HepG2 (cell line): ENCODE measurements at places on chromosomes 16 and 17. TPM values are rescaled to one million over a fixed set of nuclear protein-coding genes. Genes with fewer than 3 reads are reported as not detected.
A peak's percentile ranks its signal among the peaks of the same experiment; 100 is the strongest.

TEKT5 gene
- not detected in 2 replicates for total RNA-seq

CRISPLD2 gene
- 0.14 and 0.31 TPM in 2 replicates for total RNA-seq

C16orf92 gene
- not detected in 2 replicates for total RNA-seq

PPP1R27 gene
- 0.69 and 1.00 TPM in 2 replicates for total RNA-seq

CACNG5 gene
- total RNA-seq: not detected in 2 replicates

MYO1D gene
- total RNA-seq: 13.2 and 15.4 TPM in 2 replicates

SDR42E2 gene
- total RNA-seq: 0.11 TPM in 1 of 2 replicates, not detected in the other

PRAC2 gene
- not detected in 2 replicates for total RNA-seq

DNA sequence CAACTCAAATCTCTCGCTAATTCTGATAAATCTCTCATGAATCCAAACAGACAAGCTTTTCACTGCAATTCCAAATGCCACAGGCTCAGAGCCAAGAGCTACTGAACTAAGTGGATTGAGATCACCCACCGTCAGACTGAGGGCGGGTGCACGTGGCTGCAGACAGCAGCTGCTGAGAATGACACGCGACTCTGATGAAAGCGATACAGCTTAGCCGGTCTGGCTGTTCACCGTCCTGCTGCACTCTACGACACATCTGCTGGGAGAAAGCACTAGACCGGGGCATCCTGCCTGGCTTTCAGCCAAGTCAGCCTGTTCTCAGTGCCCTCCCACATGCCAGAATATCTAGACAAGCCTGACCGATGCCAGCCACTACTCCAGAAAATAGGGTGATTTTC lies 42.6 kb downstream of the KLHDC4 start:
- no peak for DNase-seq
- H3K27me3 ChIP-seq: no peaks in the 10 kb centered on the region
- H3K36me3 ChIP-seq: peaks cover 20% of the 10 kb centered on the region
- peaks cover 14% of the 10 kb centered on the region for H3K4me1 ChIP-seq

DNA sequence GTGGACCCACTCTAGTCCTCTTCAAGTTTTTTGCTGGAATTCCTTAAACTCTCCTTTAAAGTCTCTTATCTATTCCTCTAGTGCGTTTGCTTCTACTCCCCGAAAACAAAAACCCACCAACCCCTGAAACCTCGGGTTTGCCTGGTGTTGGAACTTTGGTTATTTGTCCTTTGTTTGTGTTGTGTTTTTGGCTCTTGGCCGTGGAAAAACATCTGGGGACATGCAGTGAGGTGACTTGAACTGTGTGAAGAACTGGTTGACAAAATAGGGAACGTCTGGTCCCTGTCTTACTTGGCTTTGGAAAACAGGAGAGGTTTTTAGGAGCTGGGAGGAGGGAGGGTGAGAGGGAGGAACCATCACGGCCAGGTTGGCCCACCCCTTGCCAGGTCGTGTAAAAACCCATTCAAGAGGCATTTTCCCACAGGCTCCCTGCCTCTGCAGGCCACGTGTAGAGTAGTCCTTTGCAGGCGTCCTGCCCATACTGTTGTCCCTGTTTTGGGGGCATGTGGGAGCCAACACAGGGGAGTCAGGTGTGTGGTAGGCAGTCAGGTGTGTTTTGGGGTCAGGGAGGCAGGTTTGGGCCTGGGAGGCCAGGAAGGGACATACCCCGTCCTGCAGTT lies 169.3 kb downstream of the RAB11FIP4 start:
- no peaks in the 10 kb centered on the region for H3K36me3 ChIP-seq
- no peaks in the 10 kb centered on the region for H3K27me3 ChIP-seq
- H3K4me3 ChIP-seq: peak overlapping the region; percentile 59; the same call in 1 of the 2 replicates
- no peak for DNase-seq

DNA sequence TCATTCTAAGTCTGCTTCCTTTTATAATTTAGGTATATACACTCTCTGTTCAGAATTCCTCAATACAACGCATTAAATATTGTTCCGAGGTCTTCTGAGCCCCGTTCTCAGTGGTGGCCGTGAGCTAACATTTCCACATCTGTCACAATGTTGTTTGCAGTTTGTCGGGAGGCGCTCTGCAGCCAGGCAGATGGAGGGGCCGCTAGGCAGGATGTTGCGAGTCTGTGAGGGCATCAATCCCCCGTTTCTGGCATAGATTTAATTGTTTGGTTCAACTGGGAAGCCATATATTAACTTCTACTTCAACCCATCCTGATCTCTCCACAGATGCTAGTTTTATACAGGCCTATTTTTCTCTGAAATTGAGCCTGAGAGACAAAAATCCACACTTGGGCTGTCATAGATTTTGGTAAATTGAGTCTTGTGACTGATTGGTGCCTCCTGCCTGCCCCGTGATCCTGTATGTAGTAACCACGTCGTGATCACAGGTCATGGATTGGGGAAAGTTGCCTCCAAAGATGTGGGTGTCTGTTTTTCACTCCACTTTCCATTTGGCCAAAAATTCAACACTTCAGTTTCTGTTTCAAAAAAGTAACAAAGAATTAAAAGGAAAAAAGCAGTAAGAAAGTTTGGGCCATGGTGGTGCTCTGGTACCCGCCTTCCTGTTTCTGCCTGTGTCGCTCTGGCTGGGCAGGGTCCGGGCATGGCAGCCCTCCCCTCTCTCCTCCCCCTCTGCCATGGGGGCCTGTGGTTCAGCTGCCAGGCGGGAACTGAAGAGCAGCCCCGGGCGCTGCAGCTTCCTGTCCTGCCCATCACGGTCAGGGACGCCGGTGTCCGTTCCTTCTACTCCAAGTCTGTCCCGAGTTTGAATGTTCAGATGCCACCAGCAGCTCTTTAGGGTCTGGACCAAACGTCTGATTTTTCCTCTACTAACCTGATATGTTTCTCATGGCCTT lies 41.5 kb downstream of the RPTOR start:
- H3K36me3 ChIP-seq: peaks cover 10% of the 10 kb centered on the region
- H3K4me1 ChIP-seq: peaks cover 12% of the 10 kb centered on the region
- H3K27ac ChIP-seq: no peak overlapping the region
- no peak overlapping the region for H3K4me3 ChIP-seq

- peaks cover 73% of the 10 kb centered on the region for H3K4me1 ChIP-seq
- H3K36me3 ChIP-seq: no peaks in the 10 kb centered on the region
- peaks cover under 1% of the 10 kb centered on the region for H3K27me3 ChIP-seq
- peak; percentile 89 for DNase-seq
Measured at GRCh38 chr17:50177983-50178834, 12.4 kb downstream of the SGCA start.

DNA sequence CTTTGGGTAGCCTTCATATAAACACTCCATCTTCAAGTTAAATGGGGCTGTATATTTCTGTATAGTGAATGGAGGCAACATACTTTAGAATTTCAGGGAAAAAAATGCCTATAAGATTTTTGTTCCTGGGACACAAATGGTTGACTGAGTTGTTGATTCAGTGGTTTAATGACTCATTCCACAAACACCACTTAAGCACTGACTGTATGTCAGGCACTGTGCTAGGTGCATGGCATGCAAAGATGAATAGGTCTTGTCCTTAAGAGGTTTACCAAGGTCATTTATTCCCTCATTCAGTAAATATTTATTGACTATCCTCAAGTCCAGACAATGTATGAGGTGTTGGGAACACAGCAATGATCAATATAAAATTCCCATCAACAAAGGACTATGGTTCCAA lies 417.1 kb downstream of the CA10 start:
- H3K4me3 ChIP-seq: no peak overlapping the region
- DNase-seq: no peak
- H3K4me1 ChIP-seq: no peaks in the 10 kb centered on the region
- H3K36me3 ChIP-seq: no peaks in the 10 kb centered on the region
- no peaks in the 10 kb centered on the region for H3K27me3 ChIP-seq

DNA sequence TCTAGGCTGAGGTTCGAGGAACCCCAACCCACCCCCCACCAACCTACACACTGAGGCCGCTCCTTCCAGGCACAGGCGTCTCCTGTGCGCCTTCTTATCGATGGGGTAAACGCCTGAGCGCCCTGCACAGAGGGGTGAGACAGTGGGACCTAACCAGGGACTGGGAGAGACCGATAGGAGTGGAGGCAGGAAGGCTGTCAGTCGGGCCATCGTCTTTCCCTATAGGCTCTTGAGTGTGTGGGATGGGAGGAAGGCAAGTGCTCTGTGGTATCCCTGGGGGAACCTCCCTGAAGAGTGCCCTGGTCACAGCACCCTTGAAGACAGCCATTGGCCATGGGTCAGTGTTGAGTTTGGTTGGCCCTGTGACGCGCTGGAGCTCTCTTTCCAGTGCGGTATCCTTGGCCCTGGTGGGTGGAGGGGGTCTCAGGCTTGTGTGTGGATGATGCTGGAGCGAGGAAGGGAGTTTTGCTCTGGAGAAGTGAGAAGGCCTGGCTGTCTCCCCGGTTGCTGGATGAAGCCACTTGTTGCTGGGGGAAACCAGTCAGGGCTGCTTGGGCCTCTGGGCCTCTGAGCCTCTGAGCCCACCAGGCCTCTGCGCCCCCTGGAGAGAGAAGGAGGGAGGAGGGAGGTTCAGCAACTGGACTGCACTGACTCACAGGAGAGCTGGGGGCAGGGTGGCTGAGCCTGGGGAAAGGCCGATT lies 1.7 kb downstream of the GPRC5C start:
- H3K4me3 ChIP-seq: peak overlapping the region; percentile 94
- H3K27me3 ChIP-seq: no peaks in the 10 kb centered on the region
- H3K27ac ChIP-seq: peak overlapping the region; percentile 29
- peak; percentile 72 for DNase-seq
- H3K4me1 ChIP-seq: peaks cover 60% of the 10 kb centered on the region
- H3K36me3 ChIP-seq: no peaks in the 10 kb centered on the region

DNA sequence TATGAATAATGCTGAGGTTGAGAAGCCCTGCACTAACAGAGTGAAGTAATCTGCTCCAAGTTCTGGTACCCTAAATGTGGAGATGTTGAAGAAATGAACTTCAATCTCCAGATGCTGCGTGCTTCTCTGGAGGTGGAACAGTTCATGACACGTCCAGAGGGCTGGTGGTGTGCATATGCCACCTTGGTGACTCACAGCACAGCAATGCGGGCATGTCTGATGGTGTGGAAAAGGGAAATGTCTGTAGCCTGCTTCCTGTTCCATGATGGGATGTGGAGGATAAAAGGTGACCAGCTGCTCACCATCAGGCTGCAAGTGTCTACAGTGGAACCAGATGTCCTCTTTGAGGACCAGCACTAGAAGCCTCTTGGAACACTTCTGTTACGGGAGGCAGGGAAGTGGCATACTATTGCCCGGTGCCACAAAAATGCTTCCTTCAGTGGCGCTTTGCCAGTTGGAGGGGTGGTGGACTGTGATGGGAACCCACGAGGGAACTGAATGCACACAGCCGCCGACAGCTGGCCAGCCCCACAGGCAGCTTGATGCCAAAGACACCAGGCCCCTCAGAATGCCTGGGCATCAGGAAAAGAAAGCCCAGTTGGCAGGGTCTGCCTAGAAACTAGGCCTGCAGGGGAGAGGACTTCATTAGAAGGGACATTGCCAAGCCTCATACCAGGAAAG lies 19.9 kb downstream of the SNX11 start:
- no peak overlapping the region for H3K4me3 ChIP-seq
- DNase-seq: no peak
- H3K27me3 ChIP-seq: 0 out of 3 replicates have a peak, but pooled peaks cover 6% of the 10 kb centered on the region
- H3K36me3 ChIP-seq: peaks cover 4% of the 10 kb centered on the region; the same call in 2 of the 3 replicates

DNA sequence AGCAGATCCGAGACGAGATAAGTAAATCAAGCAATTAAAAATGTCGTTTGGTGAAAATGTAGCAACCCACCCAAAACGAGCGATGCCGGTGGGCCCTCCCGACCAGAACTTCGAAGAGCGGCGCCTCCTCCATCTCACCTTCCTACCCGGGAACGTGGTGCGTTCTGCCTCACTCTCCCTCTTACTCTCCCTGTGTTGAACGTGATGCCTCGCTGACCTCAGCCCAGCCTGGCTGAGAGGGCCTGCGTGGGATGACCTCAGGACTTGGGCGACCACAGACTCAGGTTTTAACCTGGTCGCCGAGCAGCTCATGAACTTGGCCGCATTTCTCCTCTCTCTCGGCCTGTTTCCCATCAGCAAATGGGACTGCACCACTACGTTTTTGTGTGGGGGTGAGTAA lies 69.7 kb upstream of the RPL38 start:
- no peak overlapping the region for H3K27ac ChIP-seq
- H3K36me3 ChIP-seq: no peaks in the 10 kb centered on the region

GRCh38 chr17:20968913-20969616 lies 73.7 kb downstream of the USP22 start:
- DNase-seq: no peak
- H3K4me3 ChIP-seq: no peak overlapping the region
- H3K4me1 ChIP-seq: no peaks in the 10 kb centered on the region
- peaks cover 15% of the 10 kb centered on the region; the same call in 2 of the 3 replicates for H3K36me3 ChIP-seq
- H3K27me3 ChIP-seq: no peaks in the 10 kb centered on the region
- H3K27ac ChIP-seq: no peak overlapping the region

GRCh38 chr16:1431497-1432270 lies 806 bp downstream of the PERCC1 start:
- H3K4me3 ChIP-seq: no peak overlapping the region
- peaks cover 35% of the 10 kb centered on the region for H3K27me3 ChIP-seq
- H3K36me3 ChIP-seq: no peaks in the 10 kb centered on the region
- H3K4me1 ChIP-seq: peaks cover 57% of the 10 kb centered on the region

GRCh38 chr17:46027048-46027975 lies 28.3 kb downstream of the STH start:
- no peaks in the 10 kb centered on the region for H3K27me3 ChIP-seq
- no peak for DNase-seq
- peaks cover 52% of the 10 kb centered on the region for H3K36me3 ChIP-seq
- no peak overlapping the region for H3K27ac ChIP-seq
- no peak overlapping the region for H3K4me3 ChIP-seq
- no peaks in the 10 kb centered on the region for H3K4me1 ChIP-seq

DNA sequence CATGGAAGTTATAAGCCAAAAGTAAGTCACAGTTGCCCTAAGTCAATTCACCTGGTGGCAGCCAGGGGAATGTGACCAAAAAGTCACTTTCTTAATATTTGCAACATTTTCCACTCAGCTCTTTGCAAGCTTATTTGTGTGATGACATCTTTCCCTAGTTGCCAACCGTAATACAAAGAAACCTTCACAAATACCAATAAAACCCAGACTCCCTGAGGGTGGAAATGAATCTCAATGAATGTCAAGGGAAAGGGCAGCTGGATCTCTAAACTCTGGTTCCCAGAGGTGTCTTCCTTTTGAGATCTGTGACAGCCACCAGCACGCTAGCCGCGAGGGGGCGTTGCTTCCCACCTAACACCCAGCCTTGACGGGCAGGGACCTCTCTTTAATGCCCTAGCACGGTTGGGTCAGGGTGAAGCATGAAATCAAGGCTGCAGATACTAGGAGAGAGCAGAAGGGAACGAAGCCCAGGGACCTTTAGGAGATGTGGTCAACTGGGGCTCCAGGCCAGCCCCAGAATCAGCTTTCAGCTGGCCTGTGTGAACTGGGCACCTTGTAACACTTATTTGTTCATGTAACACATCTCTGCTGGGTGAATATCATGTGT lies 82.2 kb downstream of the CMC2 start:
- peak; percentile 54 for DNase-seq
- H3K27ac ChIP-seq: no peak overlapping the region
- H3K27me3 ChIP-seq: no peaks in the 10 kb centered on the region
- no peaks in the 10 kb centered on the region for H3K4me1 ChIP-seq

GRCh38 chr16:63223851-63224250 lies 1187.6 kb upstream of the CDH8 start:
- no peaks in the 10 kb centered on the region for H3K4me1 ChIP-seq
- H3K36me3 ChIP-seq: no peaks in the 10 kb centered on the region
- H3K27me3 ChIP-seq: no peaks in the 10 kb centered on the region
- no peak overlapping the region for H3K4me3 ChIP-seq
- no peak for DNase-seq

GRCh38 chr16:3690980-3691720 lies 26.2 kb downstream of the TRAP1 start:
- H3K4me1 ChIP-seq: peaks cover 35% of the 10 kb centered on the region
- H3K27me3 ChIP-seq: no peaks in the 10 kb centered on the region
- no peak for DNase-seq
- no peak overlapping the region for H3K27ac ChIP-seq
- peaks cover 37% of the 10 kb centered on the region for H3K36me3 ChIP-seq
- no peak overlapping the region for H3K4me3 ChIP-seq
